Pulmonary artery endothelial cell (primary cell): ENCODE measurements at places on chromosomes 5 and 9.

- no peak for DNase-seq
Observed at GRCh38 chr9:118003240-118003639, 299.0 kb downstream of the TLR4 start.

DNA sequence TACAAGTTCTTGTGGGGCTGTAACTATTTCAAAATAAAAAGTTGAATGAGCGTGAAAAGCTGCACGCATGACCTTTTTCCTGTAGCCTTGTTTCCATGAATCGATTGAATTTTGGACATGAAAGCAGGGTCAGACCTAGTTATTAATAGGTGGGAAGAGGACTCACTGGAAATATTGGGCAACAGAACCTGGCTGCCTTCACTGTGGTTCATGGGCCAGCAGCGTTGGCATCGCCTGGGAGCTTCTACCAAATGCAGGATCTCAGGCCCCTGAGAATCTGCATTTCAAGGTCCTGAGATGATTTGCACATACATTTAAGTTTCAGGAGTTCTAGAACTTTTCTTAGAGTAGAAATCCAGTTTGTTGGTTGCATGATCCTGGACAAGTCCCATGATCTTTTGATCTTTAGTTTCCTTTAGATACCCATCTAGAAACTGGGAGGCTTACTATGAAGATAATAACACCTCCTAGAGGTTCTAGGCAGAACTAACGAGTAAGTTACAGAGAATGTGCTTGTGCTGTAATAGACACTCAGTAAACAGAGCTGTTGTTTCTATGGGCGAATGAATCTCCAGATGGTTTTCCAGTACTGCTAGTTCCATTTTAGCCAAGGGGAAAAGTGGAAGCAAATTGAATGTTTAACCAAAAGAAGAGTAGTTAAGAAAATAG, 12.4 kb downstream of the ANKRD33B start:
- DNase-seq: no peak

DNA sequence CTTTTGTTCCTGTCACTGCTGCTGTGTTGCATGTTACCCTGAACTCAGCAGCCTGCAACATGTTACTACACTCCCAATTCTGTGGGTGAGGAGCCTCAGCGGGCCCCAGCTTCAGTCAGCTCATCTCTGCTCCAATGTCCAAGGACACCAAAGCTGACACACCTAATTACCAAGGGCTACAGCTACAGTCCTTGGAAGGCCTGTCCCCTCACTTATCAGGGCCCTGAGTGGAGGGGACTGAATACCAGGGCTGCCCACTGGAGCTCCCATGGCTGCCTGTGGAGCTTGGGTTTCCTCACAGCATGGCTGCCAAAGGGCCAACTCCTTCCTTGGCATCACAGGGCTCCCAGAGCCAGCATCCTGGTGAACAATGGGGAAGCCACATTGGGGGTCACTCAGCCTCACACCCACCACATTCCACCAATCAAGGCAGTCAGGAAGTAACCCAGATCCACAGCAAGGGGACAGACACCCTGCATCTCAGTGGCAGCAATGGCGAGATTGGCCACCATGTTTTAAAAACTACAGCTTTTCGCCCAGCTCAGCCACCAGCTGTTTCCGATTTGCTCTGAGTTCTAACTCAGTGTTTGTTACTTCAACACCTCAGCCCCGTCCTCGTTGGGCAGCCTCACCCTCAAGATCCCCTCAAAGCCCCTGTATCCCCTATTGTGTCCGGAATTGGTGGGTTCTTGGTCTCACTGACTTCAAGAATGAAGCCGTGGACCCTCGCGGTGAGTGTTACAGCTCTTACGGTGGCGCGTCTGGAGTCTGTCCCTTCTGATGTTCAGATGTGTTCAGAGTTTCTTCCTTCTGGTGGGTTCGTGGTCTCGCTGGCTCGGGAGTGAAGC, 18.9 kb downstream of the SEMA4D start:
- no peak for DNase-seq

GRCh38 chr5:131387255-131387654, 123.4 kb downstream of the CDC42SE2 start:
- no peak for DNase-seq

GRCh38 chr5:66143473-66144073, 527 bp upstream of the SREK1 start:
- DNase-seq: no peak

DNA sequence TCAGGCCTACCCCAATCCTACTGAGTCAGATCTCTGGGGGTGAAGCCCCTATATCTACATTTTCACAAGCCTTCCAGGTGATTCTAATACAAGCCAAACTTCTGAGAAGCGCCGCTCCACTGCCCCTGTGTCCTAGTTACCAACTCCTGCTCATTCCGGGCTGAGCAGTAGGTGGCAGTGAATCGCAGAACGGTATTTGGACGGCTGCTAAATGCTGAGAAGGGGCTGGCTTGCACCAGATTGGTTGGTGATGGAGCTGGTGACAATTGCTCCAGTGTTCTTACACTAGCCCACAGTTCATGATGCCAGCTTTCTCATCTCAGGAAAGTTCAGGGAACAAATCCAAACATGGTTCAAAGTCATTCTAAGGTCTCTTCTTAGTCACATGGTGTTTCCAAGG, 31.1 kb upstream of the FGF1 start:
- no peak for DNase-seq

DNA sequence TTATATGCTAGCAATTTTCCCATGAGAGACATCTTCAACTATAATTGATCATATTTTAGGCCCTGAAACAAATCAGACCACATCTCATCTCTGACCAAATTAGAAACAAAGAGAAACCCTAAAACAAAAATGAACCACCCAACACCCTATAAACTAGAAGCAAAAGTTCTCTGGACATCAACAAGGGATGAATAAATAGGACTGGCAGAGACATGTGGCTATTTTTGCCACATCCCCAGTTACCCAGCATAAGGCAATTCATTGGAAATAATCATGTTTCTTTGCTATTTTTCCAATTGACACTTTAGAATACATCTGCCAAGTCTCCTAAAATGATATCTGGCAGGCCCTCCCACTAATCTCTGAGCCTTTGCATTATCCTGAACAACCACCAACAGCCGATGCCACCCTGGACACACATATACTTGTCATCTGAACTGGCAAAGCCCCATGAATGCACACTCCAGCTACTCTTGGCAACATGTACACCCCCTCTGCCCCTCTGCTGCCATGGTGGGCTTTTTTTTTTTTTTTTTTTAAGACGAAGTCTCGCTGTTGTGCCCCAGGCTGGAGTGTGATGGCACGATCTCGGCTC, 53.5 kb upstream of the EQTN start:
- DNase-seq: no peak

- DNase-seq: no peak
Observed at GRCh38 chr9:133657120-133657661, 21.0 kb downstream of the DBH start.

- no peak for DNase-seq
Observed at GRCh38 chr5:14574891-14575508, 6.6 kb upstream of the OTULINL start.

- DNase-seq: no peak
Observed at GRCh38 chr5:75558221-75558620, 46.5 kb downstream of the POLK start.

DNA sequence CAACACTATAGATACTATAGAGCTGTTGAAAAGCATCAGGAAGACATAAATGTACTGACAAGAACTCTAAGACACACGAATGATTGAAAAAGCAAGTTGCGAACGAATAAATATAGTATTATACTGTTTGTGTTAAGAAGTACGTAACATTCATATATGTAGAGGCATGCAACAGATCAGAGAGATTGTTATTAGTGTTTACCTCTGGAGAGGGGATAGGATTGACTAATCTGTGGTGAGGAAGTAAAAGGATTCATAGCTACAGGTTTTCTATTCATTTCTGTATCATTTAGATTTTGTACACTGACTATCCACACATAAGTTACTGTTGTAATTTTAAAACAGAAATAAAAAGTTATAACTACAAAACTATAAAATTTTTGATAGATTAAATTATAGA, 147.6 kb upstream of the SV2C start:
- no peak for DNase-seq

- DNase-seq: no peak
Observed at GRCh38 chr5:159805021-159805420, 111.3 kb upstream of the ADRA1B start.

- DNase-seq: no peak
Observed at GRCh38 chr9:135752281-135753204, 50.6 kb downstream of the KCNT1 start.

DNA sequence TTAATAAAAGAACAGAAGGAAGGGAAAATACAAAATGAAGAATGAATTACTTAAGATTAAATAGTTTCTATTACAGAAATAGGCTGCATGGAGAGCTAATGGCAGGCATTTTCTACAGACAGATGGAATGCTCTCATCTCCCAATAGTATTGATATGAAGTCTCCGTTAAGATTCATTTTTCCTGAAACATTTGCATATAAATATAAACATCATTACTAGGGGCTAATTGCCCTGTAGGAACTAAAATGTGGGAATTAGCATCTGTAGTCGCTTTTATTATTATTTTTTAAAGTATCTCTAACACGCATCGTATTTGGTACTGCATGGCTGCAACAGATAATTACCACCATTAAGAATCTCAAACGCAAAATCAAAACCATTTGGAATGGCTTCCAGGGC, 2275.5 kb downstream of the MAT2B start:
- DNase-seq: no peak

GRCh38 chr5:33462456-33462855, 21.7 kb downstream of the TARS1 start:
- DNase-seq: no peak

GRCh38 chr5:98635656-98636055, 137.8 kb upstream of the RGMB start:
- DNase-seq: no peak
